Stimulated activated CD8-positive, alpha-beta memory T cell treated with anti-CD3 and anti-CD28 coated beads, Interleukin-7, amount 100 ng/mL, for 1 hour (primary cell): ENCODE measurements at places on chromosomes 12 and 14.

GRCh38 chr12:48925304-48926011 is at the start of gene FKBP11:
TSS of gene FKBP11 (minus strand) at chr12:48925492. CDS start at chr12:48925428, 64 bp downstream.
- peak; percentile 52 for DNase-seq

DNA sequence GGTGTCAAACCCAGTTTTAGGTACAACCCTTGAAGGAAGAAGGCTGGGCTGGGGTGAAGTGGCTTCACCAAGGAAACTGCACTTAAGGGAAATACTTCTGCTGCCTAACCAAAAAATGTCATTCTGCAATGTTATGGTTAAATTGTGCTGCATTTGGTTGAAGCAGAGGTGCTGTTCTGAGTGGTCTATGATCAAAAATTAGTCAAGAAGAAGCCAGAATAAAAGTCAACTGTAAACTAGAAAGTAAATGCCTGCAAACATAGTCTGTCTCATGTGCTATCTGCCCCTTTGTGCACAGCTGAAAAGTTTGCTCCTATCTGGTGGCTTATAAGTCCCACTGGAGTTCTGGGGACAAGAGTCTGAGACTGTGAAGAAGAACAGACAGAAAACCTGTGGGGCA is 158.8 kb downstream of the C12orf42 start:
- DNase-seq: no peak

GRCh38 chr12:126905752-126906151 is 1361.2 kb upstream of the TMEM132C start:
- DNase-seq: no peak

DNA sequence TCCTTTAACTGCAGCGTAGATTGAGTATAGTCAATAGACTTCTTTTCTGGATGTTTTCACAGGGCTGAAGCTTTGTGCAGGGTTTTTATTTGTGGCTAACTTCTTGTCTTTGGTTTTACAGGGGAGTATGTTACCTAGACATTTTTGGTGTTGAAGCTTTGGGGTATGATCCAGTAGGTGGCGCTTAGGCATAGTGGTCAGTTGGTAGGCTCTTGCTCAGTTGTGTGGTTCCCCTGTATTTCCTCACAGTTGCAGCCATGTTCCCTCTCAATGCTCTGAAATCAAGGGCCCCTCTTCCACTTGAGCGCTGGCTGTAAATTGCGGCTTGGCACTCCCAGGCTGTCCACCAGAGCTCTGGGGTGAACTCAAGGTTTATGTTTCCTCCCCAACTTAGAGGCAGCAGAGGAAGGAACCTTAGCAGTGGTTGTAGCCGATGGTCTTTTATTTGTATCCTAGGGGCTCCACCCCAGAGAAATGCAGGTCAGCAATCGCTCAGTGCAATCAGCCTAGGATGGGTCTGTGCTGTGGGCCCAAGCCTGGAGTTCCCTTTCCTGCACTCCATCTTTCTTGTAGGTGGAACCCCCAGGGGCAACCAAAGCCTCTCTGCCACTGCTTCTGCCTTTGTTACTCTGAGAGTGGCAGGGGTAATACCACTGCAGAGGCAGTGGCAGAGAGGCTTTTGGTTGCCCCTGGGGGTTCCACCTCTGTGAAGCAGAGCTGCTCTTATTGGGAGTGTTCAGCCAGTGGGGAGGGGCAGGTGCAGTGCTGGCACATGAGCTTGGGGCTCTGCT is 55.1 kb downstream of the CMAS start:
- no peak for DNase-seq

DNA sequence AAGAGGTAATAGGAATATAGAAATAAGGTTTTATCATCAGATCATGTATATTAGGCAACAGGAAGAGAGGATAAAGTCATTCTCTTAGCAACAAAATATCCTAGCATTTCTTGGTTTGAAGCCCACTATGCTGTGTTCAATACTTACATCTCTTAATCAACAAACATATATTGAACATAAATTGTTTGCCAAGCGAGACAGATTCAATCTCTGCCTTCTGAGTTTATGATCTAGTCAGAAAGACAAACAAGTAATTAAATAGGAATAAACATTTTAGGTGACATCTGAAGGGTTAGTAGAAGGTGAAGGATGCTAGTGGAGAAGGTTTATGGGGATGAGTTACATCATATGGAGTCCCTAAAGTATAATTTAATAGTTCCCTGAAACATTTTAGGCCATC is 54.8 kb downstream of the PPHLN1 start:
- no peak for DNase-seq

DNA sequence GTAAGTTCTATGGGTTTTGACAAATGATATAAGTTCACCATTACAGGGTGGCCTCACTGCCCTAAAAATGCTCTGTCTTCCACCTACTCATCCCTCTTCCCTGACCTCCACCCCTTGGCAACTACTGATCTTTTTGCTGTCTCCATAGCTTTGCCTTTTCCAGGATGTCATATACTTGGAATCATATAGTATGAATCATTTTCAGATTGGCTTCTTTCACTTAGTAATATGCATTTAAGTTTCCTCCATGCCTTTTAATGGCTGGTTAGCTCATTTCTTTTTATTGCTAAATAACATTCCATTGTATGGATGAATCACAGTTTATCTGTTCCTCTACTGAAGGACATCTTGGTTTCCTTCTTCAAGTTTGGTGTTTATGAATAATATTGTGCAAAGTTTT is 14.0 kb upstream of the PEX5 start:
- no peak for DNase-seq

DNA sequence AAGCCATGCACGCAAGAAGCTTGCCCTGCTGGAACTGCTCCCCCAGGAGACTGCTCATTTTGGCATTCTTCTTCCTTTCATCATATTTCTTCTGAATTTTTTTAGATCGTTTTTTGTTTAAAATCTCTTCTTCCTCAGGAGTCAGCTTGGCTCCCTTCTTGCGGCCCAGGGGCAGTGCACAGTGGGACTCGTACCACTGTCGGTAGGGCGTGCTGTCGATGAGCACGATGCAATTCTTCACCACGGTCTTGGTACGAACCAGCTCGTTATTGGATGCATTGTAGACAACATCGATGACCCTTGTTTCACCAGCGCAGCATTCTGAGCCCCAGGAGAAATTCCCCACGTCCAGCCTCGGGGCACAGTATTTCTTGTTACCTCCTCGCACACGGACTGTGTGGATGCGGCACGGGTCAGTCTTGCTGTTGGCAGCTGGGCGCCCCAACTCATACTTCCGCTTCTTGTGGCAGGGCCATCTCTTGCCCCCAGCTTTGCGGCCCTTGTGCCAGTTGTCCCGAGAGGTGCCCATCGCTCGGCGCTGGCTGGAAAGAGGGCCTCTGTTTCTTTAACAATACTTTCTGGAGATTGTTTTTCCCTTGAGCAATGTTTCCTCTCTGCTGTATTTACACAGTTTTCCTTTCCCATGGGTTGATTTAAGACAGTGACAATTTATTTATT is 452.4 kb downstream of the TMEM121 start:
- DNase-seq: no peak

- no peak for DNase-seq
These were observed 1.8 kb downstream of the TMCC3 start for GRCh38 chr12:94648578-94648977.

DNA sequence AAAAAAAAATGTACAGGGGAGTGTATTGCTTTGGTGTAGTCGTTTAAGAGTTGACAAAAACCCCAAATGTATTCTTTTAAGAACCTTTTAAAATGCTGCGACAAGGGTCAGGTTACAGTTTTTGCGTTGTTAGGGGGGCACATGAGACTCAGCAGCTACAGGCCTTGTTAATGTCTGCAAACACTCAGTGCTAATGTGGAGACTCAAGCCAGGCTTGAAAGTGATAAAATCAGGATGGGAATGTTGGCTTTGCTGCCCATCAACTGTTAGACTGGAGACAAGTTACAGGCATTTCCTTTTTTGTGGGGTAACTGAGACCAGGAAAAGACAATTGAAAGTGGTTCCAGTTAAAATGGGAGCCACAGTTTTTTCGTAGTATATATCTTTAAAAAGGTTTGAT is 84.8 kb downstream of the PRKCH start:
- DNase-seq: no peak

- no peak for DNase-seq
These were observed 83.6 kb downstream of the CCDC92 start for GRCh38 chr12:123888989-123889388.

- no peak for DNase-seq
These were observed 434.0 kb upstream of the RGS6 start for GRCh38 chr14:71498212-71498611.

DNA sequence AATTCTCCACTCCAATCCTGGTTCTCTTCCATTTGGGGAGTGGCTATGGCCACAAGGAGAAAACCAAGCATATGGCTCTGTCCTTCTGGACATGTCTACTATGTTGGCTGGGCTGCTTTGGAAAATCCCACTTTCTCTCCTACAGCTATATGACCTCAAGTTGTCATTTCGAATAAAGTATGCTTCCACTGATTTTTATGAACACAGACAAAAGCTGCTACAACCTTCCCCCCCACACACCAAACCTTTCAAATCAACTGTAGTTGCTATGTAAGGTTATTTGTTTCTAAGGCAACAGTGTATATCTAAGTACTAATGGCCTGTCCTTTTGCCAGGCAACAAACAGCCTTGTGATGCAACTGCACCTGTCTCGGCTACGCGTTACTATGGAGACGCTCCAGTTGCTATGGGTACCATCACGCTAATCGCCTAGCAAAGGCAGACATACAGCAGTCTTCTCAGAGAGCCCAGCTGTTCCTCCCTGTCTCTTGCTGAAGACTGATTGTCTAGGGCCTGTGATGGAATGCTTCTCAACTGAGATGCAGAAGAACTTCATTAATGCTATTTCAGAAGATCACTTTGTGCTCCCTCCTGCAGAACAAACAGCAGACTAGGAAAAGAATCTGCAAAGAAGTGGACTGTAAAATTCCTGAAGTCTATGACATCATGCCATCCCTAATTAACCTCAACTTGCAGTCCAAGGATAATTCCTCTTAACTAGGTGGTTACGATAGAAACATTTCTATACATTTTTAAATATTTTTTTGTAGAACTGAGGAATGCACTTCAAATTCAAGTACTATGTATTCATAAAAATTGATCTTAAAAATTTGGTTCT is 67.6 kb downstream of the FOXN3 start:
- no peak for DNase-seq

GRCh38 chr12:3158851-3159465 is 81.8 kb downstream of the TSPAN9 start:
- DNase-seq: no peak

DNA sequence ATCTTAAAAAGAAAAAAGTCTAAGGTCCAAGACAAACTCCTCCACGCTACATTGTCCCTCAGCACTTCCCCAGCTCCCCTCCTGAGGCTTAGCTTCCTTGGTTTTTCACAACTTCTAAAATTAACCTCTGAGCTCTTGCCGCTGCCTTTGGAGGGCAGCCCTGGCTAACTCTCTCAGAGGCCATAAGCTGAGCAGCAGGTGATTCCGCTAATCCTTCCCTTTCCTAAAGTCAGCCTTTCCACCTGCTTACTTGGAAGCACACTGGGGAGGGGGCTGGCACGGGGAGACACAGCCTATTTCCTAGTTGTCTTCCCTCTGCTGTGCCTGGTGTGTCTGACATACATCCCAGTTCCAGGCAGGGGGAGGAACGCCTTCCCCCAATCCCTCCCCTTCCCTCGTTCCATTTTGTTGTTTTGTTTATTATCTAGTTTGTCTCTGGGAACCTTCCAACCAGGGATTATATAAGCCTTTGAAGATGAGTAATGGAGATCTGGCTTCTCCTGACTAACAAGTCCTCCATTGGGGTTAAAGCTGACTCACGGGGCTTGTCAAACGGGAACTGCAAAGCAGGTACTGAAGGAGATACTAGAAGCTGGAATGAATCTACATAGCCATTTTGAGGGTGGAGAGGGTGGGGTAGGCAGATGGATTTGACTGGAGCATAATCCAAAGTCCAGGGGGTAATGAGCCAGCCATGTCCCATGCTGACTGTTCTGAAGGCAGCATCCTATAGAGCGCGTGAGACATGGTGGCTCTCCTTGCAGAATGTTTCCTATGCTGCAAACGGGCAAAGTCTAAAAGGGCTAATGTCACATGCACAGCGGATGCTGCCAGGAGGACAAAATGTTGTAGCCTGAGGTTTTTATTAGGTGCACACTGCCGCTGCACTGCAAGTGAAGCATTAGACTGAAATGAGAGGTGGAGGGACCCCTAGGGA is 230.8 kb downstream of the FOXN3 start:
- no peak for DNase-seq

DNA sequence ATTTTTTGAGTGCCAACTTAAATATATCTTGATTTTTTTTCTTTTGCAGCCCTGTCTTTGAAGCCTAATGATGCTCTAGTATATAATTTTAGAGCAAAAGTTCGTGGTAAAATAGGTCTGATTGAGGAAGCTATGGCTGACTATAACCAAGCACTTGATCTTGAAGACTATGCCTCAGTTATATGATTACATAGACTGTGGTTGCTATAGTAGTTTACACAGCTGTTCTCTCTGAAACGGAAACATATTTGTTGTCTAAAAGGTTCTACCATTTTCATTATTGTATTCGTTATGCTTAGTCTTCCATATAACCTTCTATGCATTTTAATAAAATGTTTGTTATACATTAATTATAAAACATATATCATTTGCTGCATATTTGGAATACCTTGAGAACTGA is 246.7 kb downstream of the TTC6 start:
- DNase-seq: no peak

DNA sequence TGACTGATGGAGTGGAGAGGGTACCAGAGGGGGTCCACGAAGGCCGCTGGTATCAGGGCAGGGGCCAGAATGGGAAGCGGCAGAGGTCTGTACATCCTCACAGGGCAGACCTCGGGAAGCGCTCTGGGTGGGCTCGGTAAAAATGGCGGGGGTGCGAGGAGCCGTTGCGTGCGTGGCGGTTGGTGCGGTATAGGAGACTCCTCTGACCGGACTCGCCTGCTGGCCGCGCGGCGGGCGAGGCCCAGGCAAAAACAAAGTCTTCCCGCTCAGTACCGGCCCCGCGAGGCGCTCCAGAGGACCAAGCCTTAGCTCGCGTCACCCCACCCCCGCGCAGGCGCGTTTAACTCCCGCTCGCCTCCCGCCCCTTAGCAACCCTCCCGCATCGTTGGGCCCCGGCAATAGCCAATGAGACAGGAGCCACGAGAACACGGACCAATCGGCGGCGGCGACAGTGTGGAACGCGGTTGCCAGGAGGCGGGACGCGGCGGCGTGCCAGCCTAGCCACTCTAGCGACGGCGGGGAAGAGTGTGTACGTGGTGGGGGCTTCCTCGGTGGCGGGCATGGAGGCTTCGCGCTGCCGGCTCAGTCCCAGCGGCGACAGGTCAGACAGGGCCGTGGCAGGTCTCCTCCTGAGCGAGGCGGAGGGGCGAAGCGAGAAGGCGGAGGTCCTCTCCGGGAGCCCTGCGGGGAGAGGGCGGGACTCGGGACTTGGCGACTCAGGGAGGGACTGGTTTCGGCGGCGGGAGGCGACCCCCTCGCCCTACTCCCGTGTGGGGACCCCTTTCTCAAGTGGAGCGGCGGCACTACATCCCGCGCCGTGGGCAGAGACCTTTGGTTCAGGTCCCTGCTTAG is at the start of gene TULP3:
TULP3 (plus strand) TSS at position 504 of the 852 bp plus-strand sequence; CDS start at position 561, 57 bp downstream.
- peak; percentile 97 for DNase-seq

DNA sequence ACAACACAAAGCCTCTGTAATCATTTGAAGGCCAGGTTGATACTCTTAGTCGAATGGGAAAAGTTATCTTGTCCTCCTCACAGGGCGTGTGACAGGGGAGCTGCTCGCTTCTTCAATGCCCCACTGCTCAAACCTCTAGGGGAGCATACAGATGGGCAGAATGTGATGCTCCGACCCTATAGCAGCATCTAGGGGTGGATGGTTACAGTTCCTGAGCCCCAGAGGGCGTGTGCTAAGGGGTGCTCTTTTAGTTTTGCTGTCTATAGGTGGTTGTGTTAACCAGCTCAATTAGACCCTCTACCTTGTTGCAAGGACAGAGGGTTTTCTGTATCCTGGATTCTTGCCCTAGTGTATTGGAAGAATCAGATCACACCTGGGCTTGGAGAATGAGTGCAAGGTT is 47.8 kb downstream of the HSD17B6 start:
- DNase-seq: no peak
